ENCODE measurements at places on chromosomes 6 and 20.

- no peak for DNase-seq
These were observed 628.8 kb upstream of the SLC35B3 start for GRCh38 chr6:9064156-9064555.

DNA sequence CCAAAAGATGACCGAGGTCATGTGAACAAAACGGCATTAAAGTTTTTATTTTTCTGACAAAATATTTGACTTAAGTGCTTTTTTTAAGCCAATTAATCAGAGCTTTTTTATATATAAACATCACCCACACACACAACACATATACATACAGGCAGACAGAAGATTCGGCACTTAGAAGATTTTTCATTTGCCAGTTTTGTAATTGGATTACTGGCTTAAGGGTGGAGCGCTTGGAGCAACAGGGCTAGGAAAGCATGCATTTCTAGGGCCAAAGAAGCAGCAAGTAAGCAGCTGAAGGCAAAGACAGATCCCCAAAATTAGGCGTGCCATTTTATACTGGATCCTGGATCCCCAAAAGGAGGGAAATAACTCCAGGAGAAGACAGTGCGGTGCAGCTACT lies 30.3 kb downstream of the SAMD5 start:
- no peak for DNase-seq

DNA sequence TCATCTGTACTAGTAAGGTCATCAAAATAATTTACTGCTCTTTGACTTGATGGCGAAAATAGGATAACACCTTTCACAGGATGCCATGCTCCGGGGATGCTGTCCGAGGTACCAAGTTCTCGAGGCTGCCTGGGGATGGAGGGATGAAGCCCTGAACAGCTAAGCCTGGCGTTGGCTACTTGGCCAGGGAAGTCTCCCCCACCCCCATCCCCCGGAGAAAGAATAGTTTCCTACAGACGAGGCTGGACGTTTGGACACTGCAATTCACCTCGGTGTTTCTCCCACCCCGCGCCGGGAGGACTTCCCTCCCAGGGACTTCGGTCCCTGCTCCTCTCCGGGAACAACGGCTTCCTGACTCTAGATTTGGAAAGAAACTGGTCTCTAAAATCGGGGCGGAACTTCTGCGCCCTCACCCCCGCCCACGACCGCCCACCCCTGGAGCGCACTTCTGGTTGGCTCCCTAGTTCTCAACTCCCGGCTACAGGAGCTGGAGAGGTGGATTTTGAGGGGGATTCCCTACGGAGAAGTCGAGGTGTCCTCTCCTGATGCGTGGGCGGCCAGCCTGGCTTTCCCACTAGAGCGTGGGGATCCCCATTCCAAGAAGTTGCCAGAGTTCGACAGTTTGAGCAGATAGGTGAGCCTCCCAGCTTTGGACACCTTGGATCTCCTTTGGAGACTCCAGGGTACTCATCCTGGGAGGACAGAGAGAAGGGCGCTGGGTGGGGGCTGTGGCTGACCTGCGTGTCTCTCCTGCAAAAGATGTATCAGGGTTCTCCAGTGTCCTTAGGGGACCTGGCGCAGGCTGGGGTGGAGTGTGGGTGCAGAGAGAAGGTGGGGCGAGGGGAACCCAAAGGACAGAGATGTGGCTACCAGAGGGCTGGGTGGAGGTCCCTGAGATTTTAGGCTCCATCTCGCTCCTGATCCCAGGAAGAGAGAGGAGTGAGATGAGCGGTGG lies 1.1 kb downstream of the PCSK2 start:
- DNase-seq: no peak

- DNase-seq: no peak
These were observed 101.3 kb downstream of the SASH1 start for GRCh38 chr6:148443798-148444560.

- no peak for DNase-seq
These were observed 539.7 kb upstream of the MARCKS start for GRCh38 chr6:113317442-113317841.
